NCI-H1105 treated with DMSO at 0.1 percent for 48 hours (cell line): ENCODE measurements at places on chromosomes 7 and 10.

DNA sequence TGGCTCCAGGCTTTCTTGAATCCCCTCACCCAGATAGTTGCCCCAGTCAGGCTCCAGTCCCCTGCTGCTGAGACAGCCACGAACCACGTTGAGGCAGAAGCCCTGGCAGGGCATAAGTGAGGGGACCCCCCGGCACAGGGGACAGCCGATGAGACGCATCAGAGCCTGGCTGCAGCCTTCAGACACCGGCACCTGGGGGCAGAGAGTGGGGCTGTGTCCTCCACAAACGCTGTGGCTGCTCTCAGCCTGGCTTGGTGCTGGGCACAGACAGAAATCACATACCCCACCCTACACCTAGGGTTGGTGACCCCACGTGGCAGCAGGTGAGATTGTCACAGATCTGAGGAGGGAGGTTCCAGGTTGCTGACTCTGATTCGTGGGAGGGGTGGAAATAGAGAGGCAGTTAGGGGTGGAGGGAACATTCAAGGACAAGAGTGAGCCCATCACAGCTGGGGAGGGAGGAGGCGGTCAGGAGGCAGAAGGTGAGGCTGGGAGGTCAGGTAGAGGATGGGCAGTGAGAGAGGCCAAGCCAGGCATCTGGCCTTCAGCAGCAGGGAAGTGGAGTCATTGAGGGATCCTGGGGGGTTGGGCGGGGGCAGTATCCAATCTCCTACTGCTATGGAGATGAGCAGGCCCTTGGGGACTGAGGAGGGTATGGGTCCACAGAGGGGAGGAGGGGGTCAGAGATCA is 3.2 kb downstream of the GPC2 start:
- DNase-seq, result no peak

DNA sequence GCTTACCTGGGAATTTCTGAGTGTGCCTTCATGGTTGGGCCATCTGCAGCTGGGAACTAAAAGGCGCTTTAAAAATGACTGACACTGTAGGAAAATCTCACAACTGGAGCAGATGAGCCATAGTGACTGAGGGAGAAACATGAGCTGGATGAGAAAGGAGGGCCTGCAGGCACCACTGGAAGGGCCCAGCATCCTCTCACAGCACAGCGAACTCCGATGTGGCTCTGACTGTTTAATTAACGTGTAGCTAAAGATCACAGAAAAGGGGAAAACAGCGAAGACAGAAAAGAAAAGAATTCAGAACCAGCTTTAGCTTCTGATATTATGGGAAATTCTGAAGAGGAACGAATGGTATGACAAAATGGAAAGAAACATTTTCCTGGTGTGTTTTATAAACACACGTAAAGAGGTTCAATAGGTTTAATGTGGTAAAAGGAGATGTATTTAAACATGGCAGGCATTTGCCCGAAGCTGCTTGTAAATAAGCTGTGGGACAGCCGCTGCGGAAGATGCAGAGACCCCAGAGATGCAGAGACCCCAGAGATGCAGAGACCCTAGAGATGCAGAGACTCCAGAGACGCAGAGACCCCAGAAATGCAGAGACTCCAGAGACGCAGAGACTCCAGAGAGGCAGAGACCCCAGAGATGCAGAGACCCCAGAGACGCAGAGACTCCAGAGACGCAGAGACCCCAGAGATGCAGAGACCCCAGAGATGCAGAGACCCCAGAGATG is 534.3 kb downstream of the PTPRN2 start:
- DNase-seq, result no peak

- no peak for DNase-seq
These were observed 10.9 kb downstream of the PAPSS2 start for GRCh38 chr10:87670586-87670985.

- DNase-seq, result no peak
These were observed 781 bp downstream of the ZNF727 start for GRCh38 chr7:64046041-64046389.

- DNase-seq, result no peak
These were observed 13.7 kb downstream of the CLCN1 start for GRCh38 chr7:143329471-143330170.

- no peak for DNase-seq
These were observed 38.1 kb downstream of the COL13A1 start for GRCh38 chr10:69839696-69840345.

- DNase-seq, result no peak
These were observed 55.4 kb downstream of the LANCL2 start for GRCh38 chr7:55420530-55420929.

DNA sequence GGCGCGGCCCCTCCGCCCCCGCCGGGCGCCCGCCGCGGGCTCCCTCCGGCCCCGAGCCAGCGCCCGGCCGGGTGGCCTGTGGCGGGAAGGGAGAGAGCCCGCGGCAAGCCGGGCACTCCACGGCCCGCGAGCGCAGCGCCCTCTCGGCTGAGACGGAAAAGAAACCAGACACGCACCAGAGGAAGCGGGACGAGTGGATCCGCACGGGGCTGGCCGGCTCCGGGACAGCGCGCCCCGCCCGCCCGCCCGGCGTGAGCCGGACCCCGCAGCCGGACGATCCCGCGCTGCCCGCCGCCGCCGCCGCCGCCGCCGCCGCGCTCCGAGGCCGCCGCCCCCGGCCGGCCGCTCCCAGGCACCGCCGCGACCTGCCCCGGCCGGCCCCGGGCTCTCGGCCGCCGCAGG is 300 bp downstream of the ARHGAP21 start:
- DNase-seq, result no peak

GRCh38 chr10:79413196-79413595 is 32.2 kb downstream of the ZCCHC24 start:
- no peak for DNase-seq

- no peak for DNase-seq
These were observed 18.6 kb upstream of the GOT1 start for GRCh38 chr10:99449023-99449422.

DNA sequence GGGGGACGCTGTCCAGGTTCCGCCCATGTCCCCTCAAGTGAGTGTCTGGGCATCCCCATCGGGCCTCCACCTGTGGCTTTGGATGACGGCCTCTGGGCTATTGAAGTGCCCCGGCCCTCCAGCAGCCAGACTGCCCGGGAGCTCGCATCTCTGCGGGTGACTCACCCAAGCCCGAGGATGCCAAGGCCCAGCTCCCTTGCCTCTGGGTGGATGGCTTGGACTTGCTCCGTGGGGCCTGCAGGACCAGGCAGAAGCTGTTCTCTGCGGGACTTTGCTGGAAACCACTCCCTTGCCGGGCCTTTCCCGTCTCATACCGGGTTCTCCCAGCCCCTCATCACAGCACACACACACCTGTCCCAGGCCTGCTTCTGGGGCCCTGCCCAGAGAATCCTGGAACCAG is 22.4 kb downstream of the DPYSL4 start:
- DNase-seq, result no peak

- DNase-seq, result no peak
These were observed 50.8 kb downstream of the SLIT1 start for GRCh38 chr10:97134983-97135382.

GRCh38 chr10:75040576-75040975 is 70.9 kb upstream of the SAMD8 start:
- DNase-seq, result no peak
